ENCODE measurements at places on chromosomes 4 and X. TPM values are rescaled to one million over a fixed set of nuclear protein-coding genes. Genes with fewer than 3 reads are reported as not detected.

The NDST4 gene
- total RNA-seq, result not detected

The GRID2 gene
- not detected for total RNA-seq

The DOK7 gene
- total RNA-seq, result 4.5 TPM

The CT45A1 gene
- total RNA-seq, result not detected

Data from kidney epithelial cell (primary cell).